ENCODE measurements at places on chromosomes 4 and X. TPM values are rescaled to one million over a fixed set of nuclear protein-coding genes. Genes with fewer than 3 reads are reported as not detected.

- DNase-seq = no peak
Measured at GRCh38 chrX:110320381-110320987, 2.6 kb upstream of the AMMECR1 start.

DNA sequence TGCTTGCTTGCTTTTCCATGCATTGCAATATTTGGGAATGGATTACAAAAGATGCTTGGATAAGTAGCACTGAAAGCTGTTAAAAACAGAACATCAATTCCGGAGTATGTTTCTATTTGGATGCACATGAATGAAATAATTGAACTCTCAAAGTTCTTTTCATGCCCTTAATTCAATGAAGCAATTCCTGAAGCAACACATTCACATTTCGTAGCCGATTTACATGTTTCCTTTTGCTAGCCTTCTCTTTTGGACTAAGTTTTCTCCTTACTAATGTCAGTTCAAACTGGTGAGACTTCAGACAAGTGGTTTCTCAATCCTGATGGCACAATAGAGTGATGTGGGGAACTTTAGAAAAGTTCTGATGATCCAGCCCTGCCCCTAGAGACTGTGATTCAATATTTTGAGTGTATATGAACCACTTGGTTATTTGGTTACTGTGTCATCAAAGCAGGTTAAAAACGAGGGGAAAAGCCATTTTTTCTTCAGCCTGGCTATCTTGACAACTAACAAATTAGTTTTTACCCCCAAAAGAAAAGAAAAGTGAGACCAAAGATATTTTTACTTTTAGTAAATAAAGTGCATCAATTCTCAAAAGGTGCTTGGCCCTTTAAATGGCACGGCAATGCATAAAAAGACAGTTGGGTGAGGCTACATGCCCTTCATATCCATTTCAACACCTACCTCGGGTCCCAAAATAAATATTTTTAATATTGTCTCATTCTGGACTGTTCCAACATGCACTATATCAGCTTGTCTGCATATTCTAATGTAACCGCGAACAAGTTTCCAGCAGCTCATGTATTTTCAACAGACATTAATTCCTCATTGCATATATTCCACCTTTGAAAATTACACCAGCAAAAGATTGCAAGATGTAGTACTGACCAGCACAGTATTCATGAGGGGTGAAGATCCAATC, 90.1 kb upstream of the RPL34 start:
- DNase-seq = no peak

- DNase-seq = no peak
Measured at GRCh38 chrX:111581086-111581485, 69.6 kb downstream of the SERTM2 start.

- DNase-seq = no peak
Measured at GRCh38 chr4:174228988-174229387, 54.5 kb downstream of the FBXO8 start.

- DNase-seq = no peak
Measured at GRCh38 chr4:177706916-177707315, 264.7 kb upstream of the AGA start.

DNA sequence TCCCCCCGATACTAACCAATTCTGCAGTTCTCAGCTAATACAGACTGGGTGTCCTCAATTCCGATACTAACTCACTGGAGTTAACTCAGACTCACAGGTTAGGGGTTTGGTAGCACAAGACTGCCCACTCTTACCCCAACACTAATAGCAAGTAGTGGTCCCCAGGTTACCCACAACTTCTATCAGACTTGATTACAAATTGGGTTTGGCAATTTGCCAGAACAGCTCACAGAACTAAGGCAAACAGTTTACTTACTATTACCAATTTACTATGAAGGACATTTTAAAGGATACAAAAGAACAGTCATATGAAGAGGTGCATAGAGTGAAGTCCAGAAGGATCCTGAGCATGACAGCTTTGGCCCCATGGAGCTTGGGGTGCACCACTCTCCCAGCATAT, 201.8 kb upstream of the VCX start:
- DNase-seq = no peak

- DNase-seq = no peak
Measured at GRCh38 chrX:112704187-112704586, 24.4 kb upstream of the LHFPL1 start.

- DNase-seq = no peak
Measured at GRCh38 chrX:133669214-133669613, 253.9 kb upstream of the GPC4 start.

GRCh38 chrX:32530802-32531403, 680.4 kb downstream of the DMD start:
- DNase-seq = no peak

GRCh38 chr4:123568936-123569335, 172.3 kb downstream of the SPRY1 start:
- no peak for DNase-seq

DNA sequence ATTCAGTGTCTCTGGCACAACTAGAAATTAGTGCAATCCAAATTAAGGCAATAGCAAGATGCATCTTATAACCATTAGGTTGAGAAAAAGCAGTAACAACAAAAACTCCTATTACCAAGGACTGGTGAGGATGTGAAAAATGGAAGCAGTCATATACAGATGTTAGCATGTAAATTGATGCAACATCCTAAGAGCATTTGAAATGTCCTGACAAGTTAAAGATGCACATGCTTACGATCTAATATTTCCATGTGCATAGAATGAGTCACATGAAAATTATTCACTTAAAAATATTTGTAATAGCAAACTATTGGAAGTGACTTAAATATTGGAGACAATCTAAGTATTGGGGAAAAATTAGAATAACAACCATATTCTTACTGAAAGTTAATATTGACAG, 163.0 kb downstream of the FAM13A start:
- no peak for DNase-seq

GRCh38 chr4:118850488-118851173, 14.7 kb upstream of the SEC24D start:
- no peak for DNase-seq

DNA sequence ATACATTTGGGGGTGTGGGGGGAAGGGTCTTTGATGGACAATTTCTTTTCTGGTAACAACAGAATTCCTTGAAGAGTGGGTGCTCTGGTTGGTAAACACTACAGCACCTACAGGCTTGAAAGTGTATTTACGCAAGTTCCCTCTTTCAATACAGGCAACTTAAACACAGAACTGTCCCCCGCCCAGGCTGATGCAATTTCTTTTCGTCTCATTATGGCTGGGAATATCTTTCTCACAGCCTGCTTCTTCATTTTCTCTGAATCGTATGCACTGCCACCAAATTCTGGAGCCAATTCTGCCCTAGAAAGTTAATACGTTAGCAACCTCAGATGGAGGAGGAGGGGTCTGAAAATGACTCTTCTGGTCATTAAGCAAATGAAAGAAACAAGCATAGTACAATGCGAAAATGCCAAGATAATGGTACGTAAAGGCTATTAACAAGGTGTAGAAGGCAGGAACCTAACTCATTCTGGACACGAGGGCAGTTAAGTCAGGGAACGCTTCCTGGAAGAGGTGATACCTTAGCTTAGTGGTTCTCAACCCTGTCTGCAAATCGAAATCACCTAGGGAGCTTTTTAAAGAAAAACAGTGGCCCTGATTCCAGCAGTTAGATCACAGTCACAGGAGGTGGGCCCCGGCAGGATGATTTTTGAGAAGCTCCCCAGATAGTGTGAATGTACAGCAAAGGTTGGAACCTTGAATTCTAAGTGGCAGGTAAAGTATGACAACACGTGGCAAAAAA, 1.0 kb downstream of the AGA start:
- DNase-seq = no peak

GRCh38 chrX:132710656-132711155, 221.9 kb upstream of the MBNL3 start:
- no peak for DNase-seq

DNA sequence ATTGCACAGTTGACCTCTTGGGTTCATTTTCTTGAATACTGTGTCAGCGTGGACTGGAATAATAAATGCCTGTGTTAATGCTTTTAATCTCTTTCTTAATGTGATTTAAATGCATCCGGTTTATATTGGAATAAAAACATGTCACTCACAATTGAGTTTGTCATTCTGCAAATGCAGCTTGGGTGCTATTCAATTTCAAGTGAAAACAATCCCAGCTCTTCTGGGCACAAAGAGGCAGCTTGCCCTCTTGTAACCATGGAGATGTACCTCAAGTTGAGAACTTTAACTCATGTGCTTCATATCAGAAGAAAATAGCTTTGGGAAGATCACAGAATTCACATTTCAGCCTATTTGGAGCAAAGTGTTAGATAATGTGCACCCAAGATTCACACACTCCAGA, 355.7 kb upstream of the GNPDA2 start:
- no peak for DNase-seq

- DNase-seq = no peak
Measured at GRCh38 chrX:133415276-133416105, at the start of gene GPC4. Gene GPC4 (minus strand): TSS chrX:133415489. CDS start chrX:133414965, 524 bp downstream.

CLCN5 gene
- total RNA-seq = 7.8 TPM

LAMP2 gene
- 192 TPM for total RNA-seq

ASB12 gene
- total RNA-seq = 0.21 TPM

RNF128 gene
- total RNA-seq = 5.9 TPM

ART3 gene
- 0.85 TPM for total RNA-seq

SMIM31 gene
- total RNA-seq = not detected

TRAPPC11 gene
- total RNA-seq = 34.3 TPM

PLK4 gene
- total RNA-seq = 3.5 TPM

EXOC1L gene
- not detected for total RNA-seq

H2BW2 gene
- not detected for total RNA-seq

LRAT gene
- not detected for total RNA-seq

F11 gene
- total RNA-seq = not detected

PHOX2B gene
- total RNA-seq = not detected

PHKA1 gene
- 10.3 TPM for total RNA-seq

CPLX1 gene
- 0.57 TPM for total RNA-seq

FRMPD4 gene
- total RNA-seq = not detected

CD40LG gene
- total RNA-seq = not detected

CRMP1 gene
- total RNA-seq = 4.7 TPM

Data from esophagus squamous epithelium (tissue), 5 donors.